ENCODE measurements at places on chromosomes 1 and 21.

- DNase-seq: no peak
These were observed 71.5 kb upstream of the RGS4 start for GRCh38 chr1:162997499-162998285.

DNA sequence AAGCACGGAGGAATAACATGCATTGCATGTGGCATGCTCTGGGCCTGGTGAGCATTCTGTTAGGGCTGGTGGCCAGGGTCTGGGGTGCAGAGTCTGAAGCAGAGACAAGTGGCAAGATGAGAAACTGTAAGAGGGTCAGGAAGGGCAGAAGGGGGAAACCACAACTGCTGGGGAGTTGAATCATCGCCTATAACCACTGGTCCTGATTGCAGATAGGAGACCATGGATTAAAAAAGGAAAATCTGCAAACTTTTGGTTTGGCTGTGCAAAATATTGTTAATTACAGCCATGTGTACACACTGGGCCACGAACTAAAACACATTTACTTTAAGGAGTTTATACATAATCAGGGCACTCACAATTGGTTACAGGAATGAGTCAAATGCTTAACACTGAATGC lies 76.6 kb downstream of the TGFBR3 start:
- DNase-seq: no peak

DNA sequence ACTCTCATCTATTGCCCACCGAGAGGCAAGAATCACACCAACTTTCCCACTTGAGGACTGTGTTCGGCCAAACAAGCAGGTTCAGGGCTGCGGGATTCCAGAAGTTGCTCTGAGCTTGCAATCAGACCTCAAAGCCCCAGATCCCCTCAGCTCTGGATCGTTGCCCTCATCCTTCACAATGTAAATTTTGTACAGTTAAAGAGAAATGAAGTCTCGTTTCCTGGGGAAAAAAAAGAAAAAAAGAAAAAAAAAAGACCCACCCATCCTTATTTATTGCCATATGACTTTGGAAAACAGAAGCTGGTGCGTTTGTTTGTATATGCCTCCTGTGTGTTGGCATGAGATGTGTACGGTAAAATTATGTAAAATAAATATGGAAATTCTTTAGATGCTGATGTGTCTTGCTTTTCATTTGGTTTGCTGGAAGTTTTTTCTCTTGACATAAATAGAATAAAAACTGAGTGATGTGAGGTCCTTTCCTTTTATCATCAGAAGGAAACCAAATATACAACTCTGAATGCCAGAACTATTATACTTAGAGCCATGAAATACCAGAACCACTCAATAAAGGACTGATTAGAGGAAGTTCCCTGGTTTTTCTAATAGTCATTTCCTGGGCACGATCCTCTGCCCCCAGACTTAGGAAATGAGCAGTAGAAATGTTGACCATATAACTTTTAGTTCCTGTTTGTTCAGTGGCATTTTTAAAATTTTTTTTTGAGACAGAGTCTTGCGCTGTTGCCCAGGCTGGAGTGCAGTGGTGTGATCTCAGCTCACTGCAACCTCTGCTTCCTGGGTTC lies 48.7 kb downstream of the LHX4 start:
- no peak for DNase-seq

- no peak for DNase-seq
These were observed 456.5 kb downstream of the OMA1 start for GRCh38 chr1:58089898-58090534.

- no peak for DNase-seq
These were observed 113.0 kb upstream of the DAB1 start for GRCh38 chr1:57536749-57537423.

GRCh38 chr1:98389809-98390208 lies 271.7 kb upstream of the SNX7 start:
- no peak for DNase-seq

DNA sequence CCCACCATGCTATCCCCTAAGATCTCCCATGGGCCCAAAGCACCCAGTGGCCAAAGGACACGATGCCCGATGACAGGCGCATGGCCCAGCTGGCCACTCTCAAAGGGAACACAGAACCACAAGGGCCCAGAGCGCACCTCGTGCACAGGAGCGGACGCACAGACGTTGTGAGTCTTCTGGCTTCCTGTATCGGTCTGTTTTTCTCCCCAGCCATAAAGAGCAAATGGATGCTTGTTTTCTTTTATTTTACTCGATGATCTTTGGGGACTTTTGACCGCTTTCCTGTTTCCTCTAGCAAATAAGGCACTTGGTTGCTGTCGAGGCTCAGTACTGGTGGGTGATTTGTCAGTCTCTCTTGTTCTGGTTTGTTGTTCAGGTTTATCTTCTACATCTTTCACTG lies 16.2 kb downstream of the CCSAP start:
- no peak for DNase-seq

DNA sequence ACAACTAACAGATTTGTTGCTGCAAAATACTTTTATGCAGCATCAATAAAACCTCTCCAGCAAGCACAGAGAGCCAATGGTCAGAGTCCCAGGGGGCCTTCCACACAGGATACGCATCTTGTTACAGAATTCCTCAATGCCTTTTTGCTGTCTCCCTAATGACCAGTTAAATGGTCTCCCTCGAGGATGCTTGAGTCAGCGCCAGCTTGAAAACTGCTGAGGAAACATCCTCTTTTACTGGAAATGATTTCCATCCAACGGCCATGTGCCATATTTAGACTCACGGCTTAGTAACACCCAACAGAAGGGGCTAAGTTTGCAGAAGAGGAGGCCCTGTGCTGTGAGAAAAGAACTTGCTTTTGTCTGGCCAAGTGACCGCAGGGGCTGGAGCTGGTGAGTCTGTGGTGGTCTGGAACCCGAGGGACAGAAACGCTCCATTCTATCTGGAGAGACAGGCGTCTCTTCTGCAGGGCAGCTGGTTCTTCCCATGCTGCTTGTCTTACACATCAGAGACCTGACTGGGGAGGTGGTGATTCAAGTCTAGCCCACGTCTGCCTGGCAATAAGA lies 496.4 kb downstream of the SETD4 start:
- no peak for DNase-seq

DNA sequence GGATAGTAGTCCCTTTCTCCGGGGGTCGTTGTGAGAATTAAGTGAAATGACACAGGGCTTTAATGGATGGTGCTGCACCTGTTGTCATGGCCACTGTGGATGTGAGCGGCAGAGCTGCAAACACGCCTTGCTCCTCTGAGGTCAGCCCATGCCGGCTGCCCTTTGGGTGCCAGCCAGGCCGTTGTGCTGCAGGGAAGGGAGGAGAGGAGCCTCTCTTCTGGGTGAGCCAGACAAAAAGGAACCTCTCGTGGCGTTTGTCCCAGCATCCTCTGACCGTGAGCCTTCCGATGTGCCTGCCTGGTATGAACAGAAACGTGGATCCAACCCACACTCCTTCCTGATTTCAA lies 383.0 kb upstream of the VAMP3 start:
- no peak for DNase-seq

- DNase-seq: no peak
These were observed 1.3 kb upstream of the UBE4B start for GRCh38 chr1:10031461-10031860.

DNA sequence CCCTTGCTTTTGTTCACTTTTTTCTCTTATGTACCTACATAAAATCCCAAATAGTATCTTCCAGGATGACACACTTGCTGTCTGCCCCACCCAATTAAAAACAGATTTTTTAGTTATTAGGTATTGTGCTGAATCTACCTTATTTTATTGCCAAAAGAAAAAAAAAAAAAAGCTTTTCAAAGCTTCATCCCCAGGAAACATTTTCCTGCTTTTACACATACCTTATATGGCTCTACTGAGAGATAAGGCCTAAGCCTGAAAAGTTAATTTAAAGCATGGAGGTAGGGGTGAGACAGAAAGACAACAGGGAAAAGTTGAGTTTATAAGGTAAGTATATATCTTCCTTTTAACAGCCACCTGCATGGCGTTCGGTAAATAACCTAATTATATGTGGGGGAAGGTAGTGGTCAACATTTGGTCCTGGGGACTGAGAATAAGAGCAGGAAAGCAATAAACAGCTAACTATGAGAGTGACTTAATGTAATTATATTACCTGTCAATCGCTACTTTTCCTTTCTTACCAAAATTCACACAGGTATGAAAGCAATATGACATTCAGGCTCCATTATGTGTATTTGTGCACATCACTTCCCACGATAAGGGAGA lies 54.6 kb upstream of the BOLA1 start:
- no peak for DNase-seq

GRCh38 chr1:218454700-218455282 lies 109.7 kb downstream of the TGFB2 start:
- no peak for DNase-seq

GRCh38 chr1:115210302-115210711 lies 121.0 kb upstream of the TSPAN2 start:
- no peak for DNase-seq

DNA sequence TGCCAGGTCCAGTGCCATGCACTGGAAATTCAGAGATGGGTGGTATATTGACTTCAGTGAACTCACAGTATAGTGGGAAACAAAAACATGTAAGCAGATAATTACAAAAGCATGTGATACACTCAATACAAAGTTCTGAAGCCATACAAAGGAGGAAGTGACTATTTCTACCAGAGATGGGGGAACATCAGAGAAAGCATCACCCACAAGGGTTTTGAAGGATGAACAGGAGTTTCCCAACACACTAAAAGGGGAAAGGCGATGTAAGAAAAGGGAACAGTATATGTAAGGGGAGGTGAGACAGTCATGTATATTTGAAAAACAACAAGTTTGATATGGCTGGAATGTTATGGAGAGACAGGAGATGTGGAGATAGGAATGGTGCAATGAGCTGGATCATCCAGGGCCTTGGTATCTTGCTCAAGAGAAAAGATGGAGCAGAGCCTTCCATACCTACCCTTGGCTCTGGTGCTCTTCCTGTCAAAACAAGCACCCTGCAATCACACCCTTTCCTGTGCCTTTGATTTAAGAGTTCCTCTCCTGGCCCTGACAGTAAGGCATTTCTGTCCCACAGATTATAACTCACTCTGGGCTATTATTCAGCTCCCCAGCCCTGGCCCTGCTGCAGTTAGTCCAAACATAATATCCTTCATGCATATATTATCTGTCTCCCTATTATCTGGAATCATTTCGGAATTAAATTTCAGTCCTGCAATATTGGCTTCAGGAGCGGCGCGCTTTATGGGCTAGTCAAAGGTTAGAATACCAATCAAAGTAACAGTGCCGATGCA lies 60.5 kb downstream of the DMAP1 start:
- DNase-seq: no peak

- no peak for DNase-seq
These were observed 69.7 kb upstream of the WNT4 start for GRCh38 chr1:22212400-22213233.

DNA sequence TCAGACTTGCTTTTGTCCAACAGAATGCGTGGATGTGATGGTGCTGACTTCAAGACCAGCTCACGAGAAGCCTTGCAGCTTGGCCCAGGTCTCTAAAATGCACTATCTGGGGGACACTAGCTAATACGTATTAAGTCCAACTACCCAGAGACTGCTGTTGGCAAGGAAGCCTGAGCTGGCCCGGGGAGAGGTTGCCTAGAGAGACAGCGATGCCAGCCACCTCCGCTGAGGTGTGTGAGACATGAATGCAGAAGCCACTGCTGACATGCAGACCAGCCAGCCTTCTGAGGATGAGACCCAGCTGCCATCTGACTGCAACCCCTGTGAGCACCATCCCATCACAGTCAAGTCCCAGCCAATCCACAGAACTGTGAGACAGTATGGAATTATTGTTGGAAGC lies 32.5 kb downstream of the THAP3 start:
- no peak for DNase-seq

DNA sequence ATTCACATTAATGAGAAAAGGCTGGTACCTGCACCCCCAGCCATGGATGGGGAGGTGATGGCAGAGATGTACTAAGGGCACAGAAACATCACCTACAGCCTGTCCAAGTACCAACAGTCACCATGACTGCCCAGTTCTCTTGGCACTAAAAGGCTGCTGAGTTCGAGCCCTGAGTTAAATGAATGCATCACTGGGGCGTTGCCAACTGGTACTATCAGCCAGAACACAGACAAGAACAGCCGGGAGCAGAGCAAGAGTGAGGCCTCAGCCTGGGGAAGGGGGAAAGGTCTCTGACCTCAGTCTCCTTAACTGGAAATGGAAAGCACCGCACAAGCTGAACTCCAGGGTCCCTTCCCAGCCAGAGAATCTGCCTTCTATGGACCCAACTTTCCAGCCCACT lies 60.5 kb downstream of the GLIS1 start:
- DNase-seq: no peak

DNA sequence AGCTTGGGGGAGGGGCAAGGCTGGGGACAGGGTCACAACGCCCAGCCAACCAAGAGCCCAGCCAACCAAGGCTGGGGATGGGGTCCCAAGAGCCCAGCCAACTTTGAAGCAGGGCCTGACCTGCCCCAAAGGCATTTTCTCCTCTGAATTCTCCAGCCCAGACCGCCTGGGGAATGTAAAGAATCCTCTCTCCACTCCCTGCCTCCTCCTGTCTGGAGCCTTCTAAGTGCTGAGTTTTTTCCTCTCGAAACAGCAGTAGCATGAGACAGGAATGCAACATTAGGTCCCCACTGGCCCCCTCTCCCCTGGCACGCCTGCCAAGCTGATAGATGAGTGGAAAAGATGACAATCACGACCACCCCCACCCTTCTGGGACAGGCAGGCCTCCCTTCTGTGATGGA lies 17.0 kb downstream of the C1orf198 start:
- no peak for DNase-seq
